Activated naive CD4-positive, alpha-beta T cell (primary cell): ENCODE measurements at places on chromosomes 16 and 17.

- DNase-seq, result no peak
Measured at GRCh38 chr17:42266918-42267766, 9.0 kb downstream of the STAT5B start.

- no peak for DNase-seq
Measured at GRCh38 chr17:68296217-68297191, 5.2 kb downstream of the ARSG start.

DNA sequence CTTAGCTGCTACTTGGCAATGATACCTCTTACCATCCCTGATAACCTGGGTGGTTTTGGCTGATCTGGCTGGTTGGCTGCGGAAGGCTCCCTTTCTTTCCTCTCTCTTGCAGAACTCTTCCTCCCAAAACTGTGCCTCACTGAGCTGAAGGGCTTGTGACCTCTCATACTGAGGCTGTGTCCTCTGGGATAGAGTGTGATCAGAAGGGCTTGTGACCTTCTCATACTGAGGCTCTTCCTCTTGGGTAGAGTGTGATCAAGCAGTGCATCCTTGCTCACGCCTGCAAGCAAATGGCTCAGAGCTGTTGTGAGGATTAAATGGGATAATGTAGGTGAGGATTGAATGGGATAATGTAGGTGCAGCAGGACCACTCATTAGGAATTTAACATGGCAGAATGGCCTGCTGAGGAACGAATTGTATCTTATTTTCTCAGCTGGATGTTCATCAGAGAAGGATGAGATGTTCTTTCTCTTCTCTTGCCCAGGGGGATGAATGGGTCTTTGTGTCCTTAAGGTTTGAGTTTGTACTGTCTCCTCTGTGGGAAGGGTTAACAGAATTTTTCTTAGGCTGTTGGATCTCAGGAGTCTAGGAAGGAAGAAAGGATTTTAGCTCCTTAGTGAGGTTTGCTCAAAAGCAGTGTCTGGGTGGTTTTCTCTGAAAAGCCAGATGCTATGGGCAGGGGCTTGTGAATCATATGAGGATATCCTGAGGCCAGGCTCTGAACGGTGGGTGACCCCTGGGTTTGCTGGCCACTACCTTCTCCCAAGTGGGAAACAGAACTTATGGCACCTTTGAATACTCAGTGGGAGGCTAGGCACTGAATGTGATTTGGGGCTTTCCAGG lies 130.0 kb upstream of the HS3ST2 start:
- DNase-seq, result no peak

GRCh38 chr17:67216578-67217320 lies 28.2 kb downstream of the HELZ start:
- DNase-seq, result no peak

GRCh38 chr17:83125515-83126274 lies 46.3 kb downstream of the METRNL start:
- DNase-seq, result no peak

DNA sequence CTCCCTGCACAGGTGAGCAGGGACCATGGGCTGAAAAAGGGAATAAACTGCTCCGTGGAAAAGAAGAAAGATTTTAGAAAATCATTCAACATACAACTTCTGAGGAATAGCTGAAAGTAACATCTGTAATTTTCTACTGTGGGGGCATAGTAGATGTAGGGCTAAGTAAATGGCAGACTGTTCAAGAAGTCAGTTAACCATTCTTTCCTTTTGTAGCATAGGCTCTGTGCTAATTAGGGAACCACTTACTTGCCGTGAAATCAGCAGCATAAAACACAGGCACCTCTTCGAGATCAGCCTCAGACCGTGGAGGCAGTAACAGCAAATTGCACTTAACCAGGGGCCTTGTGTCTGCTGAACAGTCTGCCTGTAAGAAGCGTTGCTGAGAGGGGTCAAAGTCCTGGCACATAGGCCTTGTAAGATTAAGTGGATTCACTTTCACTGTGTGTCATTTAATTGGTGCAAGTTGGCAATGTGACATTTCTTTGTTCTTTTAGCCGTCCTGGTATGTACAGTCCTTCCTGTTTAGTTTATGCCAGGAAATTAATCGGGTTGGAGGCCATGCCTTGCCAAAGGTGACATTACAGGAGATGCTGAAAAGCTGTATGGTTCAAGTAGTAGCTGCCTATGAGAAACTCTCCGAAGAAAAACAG lies 10.4 kb downstream of the COG1 start:
- no peak for DNase-seq

DNA sequence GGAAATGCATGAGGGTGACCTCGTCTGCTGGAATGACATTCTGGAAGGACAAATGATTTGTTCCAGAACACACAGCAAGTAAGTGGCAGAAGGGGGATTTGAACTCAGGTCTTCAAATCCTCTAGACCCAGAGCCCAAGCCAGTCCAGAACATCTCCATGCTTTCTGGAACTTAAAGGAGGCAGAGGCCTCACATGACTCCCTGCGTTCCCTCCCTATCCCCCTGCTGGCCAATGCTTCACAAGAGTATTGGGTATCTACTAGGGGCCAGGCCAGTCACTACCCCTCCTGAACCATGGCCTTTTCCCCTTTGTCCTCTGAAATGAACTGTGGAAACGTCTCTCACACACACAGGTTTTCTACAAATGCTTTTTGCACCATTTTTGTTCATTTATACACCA lies 7.6 kb upstream of the BEAN1 start:
- no peak for DNase-seq
